Activated CD4-positive, alpha-beta T cell treated with anti-CD3 and anti-CD28 coated beads, Interleukin-2, amount 10 ng/mL, durations not matched to agents 24 days and 14 days (primary cell): ENCODE measurements at places on chromosomes 12 and 14. TPM values are rescaled to one million over a fixed set of nuclear protein-coding genes. Genes with fewer than 3 reads are reported as not detected.

DNA sequence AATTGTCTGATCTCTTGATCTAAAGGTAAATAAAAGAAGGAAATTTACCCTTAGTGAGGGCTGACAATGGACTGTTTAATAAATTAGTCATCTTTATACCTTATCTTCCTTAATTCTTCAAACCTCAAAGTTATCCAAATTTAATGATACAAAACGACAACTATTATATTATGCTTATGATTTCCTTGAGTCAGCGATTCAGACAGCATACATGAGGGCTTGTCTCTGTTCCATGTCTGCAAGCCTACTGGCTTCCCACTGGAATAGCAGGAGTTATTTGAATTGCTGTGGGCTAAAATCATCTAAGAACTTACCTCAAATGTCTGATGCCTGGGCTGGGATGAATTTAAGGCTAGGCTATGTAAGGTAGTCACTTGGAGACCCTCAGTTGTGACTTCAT, 197.2 kb upstream of the MDGA2 start:
- no peak overlapping the region for H3K4me3 ChIP-seq
- no peaks in the 10 kb centered on the region for H3K27me3 ChIP-seq
- no peaks in the 10 kb centered on the region for H3K4me1 ChIP-seq
- H3K27ac ChIP-seq = no peak overlapping the region
- no peak for DNase-seq

GRCh38 chr12:52542157-52542556, 10.8 kb downstream of the KRT71 start:
- H3K4me1 ChIP-seq = peaks cover 8% of the 10 kb centered on the region
- H3K27me3 ChIP-seq = no peaks in the 10 kb centered on the region
- no peaks in the 10 kb centered on the region for H3K36me3 ChIP-seq

GRCh38 chr12:104316936-104317335, 13.4 kb downstream of the EID3 start:
- H3K4me3 ChIP-seq = no peak overlapping the region
- no peaks in the 10 kb centered on the region for H3K27me3 ChIP-seq
- no peak for DNase-seq
- H3K4me1 ChIP-seq = peaks cover 12% of the 10 kb centered on the region

DNA sequence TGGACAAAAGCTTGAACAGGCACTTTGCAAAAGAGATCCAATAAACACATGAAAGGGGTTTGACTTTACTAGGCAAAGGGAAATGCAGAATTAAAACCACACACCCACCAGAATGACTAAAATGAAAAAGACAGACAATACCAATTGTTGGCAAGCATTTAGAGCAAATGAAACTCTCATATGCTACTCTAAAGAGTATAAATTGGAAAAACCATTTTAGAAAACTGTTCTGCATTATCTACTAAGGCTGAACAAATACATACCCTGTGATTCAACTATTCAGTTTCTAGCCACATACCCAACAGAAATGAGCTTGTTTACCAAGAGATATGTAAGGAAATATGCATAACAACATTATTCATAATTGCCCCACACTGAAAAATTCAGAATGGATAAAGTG, 8.5 kb upstream of the IL22 start:
- H3K27me3 ChIP-seq = peaks cover 18% of the 10 kb centered on the region
- DNase-seq = no peak
- H3K27ac ChIP-seq = peak overlapping the region; percentile 52

DNA sequence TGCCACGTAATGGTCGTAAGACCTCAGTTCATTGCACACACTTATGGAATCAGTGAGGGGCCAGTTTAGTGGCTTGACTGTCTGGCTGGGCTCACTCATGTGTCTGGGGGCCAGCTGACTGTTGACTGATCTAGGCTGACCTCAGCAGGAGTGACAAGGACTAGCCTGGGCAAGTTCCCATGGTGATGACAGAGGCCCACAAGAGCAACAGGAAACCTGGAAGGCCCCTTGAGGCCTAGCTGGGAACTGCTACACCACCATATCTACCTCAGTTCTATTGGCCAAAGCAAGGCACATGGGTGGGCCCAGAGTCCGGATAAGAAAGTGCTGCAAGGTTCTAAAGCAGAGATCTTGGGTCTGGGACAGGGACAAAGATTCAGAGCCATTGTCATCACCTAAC, 21.3 kb upstream of the RFLNA start:
- peak; percentile 57 for DNase-seq
- no peak overlapping the region for H3K4me3 ChIP-seq
- H3K36me3 ChIP-seq = no peaks in the 10 kb centered on the region
- no peak overlapping the region for H3K27ac ChIP-seq
- H3K27me3 ChIP-seq = peaks cover 2% of the 10 kb centered on the region
- peaks cover 4% of the 10 kb centered on the region for H3K4me1 ChIP-seq

- no peak overlapping the region for H3K27ac ChIP-seq
- H3K36me3 ChIP-seq = no peaks in the 10 kb centered on the region
- DNase-seq = no peak
Observed at GRCh38 chr14:38285962-38286361, 30.1 kb upstream of the CLEC14A start.

DNA sequence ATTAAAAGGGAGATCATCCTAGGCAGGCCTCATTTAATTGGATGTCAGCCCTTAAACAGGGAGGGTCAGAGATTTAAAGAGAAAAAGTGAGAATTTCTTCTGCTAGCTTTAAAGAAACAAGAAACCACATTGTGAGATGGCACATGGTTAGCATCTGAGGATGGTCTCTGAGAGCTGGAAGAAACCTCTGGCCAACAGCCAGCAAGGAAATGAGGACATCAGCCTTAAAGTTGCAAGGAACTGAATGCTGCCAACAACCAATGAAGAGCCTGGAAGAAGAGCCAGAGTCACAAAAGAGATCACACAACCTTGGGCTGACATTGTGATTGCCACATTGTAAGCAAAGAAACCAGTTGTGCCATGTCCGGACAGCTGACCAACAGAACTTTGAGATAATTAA, 17.5 kb upstream of the FAR2 start:
- DNase-seq = no peak
- peaks cover 10% of the 10 kb centered on the region for H3K27me3 ChIP-seq

DNA sequence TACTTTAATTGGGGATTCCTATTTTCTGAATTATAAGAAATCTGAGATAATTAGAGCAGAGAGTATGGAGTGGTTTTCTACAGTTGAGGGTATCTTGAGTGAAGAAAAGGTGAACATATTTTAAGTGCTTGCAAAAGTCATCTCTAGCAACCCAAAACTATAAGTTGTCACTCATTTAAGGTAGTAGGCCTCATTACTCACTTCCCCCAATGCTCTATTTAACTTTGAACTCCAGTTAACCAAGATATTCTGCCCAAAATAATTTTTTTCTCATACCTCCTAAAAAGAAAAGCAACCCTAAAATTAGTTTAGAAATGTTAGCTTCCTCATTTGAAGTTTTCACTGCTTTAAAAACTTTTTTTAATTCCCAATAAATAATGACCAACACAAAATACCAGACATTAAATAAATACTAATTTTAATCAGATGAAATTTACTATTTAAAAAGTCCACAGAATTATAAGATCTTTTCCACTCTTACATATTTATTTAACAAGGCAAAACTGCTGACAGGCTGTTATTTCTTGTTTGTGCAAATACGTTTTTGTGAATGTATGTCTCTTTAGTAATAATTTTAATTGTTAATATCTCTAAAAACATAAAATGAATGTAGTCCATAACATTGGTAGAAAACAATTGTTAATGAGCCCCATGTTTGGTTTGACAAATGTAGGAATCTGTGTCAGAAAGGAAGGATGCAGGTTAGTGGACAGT, 47.8 kb downstream of the VRK1 start:
- H3K27ac ChIP-seq = no peak overlapping the region
- peaks cover 2% of the 10 kb centered on the region for H3K4me1 ChIP-seq
- H3K4me3 ChIP-seq = no peak overlapping the region

GRCh38 chr12:12441843-12442461, 85.1 kb downstream of the BORCS5 start:
- peak overlapping the region; percentile 91 for H3K27ac ChIP-seq
- DNase-seq = peak; percentile 88
- H3K4me3 ChIP-seq = peak overlapping the region; percentile 21

DNA sequence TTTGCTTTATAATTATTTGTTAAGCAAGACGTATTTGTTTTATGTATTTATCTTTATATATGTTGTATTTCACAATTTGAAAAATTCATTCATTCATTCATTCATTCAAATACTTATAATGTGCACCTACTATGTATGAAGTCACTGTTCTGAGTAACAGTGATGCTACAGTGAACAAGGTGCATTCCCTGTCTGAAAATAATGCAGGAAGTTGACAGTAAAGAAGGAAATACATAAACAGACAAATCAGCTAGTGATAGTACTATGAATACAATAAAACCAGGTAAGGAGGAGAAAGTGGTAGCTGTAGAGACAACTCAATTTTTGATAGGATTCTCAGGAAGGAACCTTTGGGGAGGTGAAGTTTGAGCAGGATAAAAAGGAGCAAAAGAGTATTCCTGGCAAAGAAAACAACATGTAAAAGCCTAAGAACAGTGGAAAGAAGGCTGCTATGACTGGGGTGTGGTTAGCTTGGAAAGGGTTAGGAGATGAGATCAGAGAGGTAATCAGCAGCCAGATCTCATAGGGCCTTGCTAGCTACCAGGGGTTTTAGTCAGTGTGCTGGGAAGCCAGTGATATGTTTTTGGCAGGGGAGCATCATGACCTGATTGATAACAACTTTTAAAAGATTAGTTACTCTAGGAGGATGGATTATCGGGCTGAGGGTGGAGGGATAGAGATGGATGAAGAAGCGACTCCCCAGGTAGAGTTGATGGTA, 17.4 kb downstream of the BICDL1 start:
- DNase-seq = peak; percentile 80
- H3K27me3 ChIP-seq = no peaks in the 10 kb centered on the region
- H3K27ac ChIP-seq = peak overlapping the region; percentile 96
- peaks cover 63% of the 10 kb centered on the region for H3K36me3 ChIP-seq
- peak overlapping the region; percentile 72 for H3K4me3 ChIP-seq
- peaks cover 56% of the 10 kb centered on the region for H3K4me1 ChIP-seq

DNA sequence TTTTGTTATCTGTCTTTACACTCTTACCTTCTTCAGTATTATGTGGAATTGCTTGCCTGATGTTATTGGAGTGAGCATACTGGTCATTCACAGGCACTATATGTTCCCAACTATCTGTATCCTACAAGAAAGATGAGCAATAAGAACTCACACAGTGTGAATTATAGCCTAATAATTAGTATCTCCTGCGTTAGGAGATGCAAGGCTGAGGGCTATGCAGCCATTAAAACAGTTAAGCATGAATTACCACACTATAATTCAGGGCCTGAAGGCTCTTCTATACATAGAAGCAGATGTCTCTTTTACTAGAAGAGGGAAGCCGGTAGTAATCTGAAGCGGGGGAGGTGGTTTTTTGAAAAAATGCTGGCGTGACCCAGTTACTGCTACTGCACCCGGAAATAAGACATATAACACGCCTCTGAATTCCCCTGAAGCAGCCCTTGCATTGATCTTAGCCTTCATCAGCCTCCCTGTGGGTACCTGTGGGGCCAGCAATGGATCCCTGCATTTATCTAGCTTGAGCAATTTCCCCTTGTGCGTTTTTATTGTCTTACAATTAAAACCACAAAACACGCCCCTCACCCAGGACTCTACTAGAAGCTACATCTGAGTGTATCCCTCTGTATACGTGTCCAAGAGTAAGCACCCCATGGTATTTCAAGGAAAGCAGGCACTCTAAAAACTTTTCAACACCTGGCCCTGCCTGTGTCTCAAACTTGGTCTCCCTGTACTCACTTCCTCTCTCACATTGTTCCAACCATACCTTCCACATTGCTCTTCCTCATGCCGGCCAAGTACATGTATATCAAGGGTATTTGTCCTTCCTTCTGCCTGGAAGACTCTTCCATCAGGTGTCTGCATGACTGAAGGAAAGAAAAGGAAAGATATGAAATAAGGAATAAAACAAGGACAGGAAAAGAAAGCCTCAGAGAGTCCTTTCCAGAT, 210.9 kb upstream of the ARID2 start:
- H3K36me3 ChIP-seq = peaks cover 6% of the 10 kb centered on the region
- H3K4me3 ChIP-seq = peak overlapping the region; percentile 11
- peak; percentile 86 for DNase-seq
- H3K4me1 ChIP-seq = peaks cover 9% of the 10 kb centered on the region
- H3K27ac ChIP-seq = peak overlapping the region; percentile 61

DNA sequence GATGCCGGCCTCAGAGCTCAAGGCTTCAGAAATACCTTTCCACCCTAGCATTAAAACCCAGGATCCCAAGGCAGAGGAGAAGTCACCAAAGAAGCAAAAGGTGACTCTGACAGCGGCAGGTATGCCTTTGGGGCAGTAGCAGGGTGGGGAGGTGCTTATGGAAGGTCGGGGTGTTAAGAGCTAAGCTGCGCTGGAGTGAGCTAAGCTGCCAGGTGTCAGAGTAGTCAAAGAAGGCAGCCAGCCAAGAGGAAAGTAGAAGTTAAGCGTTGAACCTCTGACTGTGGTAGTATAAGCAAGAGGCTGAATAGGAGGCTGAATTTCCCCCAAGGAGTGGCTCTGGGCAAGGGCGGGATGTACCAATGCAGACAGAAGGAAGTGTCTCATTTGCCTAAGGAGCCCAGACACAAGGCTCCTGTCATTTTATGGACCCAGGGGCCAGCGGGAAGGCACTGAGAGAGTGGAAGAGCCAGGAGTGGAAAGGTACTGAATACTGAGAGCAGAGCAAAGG, 29.2 kb downstream of the DYRK4 start:
- H3K4me1 ChIP-seq = no peaks in the 10 kb centered on the region
- DNase-seq = no peak
- no peak overlapping the region for H3K27ac ChIP-seq
- H3K27me3 ChIP-seq = peaks cover 2% of the 10 kb centered on the region
- no peak overlapping the region for H3K4me3 ChIP-seq

Gene KCNJ8
- total RNA-seq = not detected in 2 replicates

Gene LMNTD1
- not detected in 2 replicates for total RNA-seq

Gene GLS2
- total RNA-seq = 1.9 and 2.4 TPM in 2 replicates

Gene DAZAP2
- total RNA-seq = 135 and 146 TPM in 2 replicates

Gene NELL2
- 20.0 and 27.5 TPM in 2 replicates for total RNA-seq
